ENCODE measurements at places on chromosomes 4 and X. TPM values are rescaled to one million over a fixed set of nuclear protein-coding genes. Genes with fewer than 3 reads are reported as not detected.

The REPS2 gene
- 0.50 TPM for total RNA-seq

The CXCL11 gene
- not detected for total RNA-seq

The NSG1 gene
- total RNA-seq: under 0.01 TPM

The USP17L19 gene
- not detected for total RNA-seq

The INTS12 gene
- total RNA-seq: 19.0 TPM

The SMIM31 gene
- total RNA-seq: not detected

The NEIL3 gene
- 4.5 TPM for total RNA-seq

The NAP1L5 gene
- total RNA-seq: 8.9 TPM

The PASD1 gene
- not detected for total RNA-seq

The FAT4 gene
- total RNA-seq: 17.8 TPM

The PTCHD1 gene
- not detected for total RNA-seq

The GALNTL6 gene
- total RNA-seq: under 0.01 TPM

The ITGB1BP2 gene
- 0.51 TPM for total RNA-seq

The NDP gene
- 5.3 TPM for total RNA-seq

The GAB1 gene
- total RNA-seq: 10.6 TPM

The TCEAL8 gene
- total RNA-seq: 100 TPM

The SLITRK4 gene
- 0.99 TPM for total RNA-seq

The ZXDA gene
- total RNA-seq: 7.4 TPM

The ERCC6L gene
- not detected for total RNA-seq

The MEPE gene
- total RNA-seq: not detected

The ADH1A gene
- total RNA-seq: not detected

The PPEF2 gene
- total RNA-seq: not detected

The H2BW2 gene
- total RNA-seq: not detected

The ATP7A gene
- total RNA-seq: 13.6 TPM

The SLC2A9 gene
- total RNA-seq: 2.3 TPM

The PNMA6F gene
- total RNA-seq: not detected

The GAK gene
- total RNA-seq: 37.2 TPM

The CSAG1 gene
- total RNA-seq: not detected

The NAP1L3 gene
- total RNA-seq: 1.3 TPM

The AWAT2 gene
- total RNA-seq: not detected

The ZNF518B gene
- total RNA-seq: 20.0 TPM

The SMARCA1 gene
- 53.3 TPM for total RNA-seq

The LRRC66 gene
- 0.51 TPM for total RNA-seq

The C4orf51 gene
- total RNA-seq: not detected

The TAF7L gene
- 0.33 TPM for total RNA-seq

The PPAT gene
- 11.8 TPM for total RNA-seq

The PROM1 gene
- total RNA-seq: 0.17 TPM

The XK gene
- 0.17 TPM for total RNA-seq

The KIAA1210 gene
- not detected for total RNA-seq

The AKAP4 gene
- not detected for total RNA-seq

The AREG gene
- 1.5 TPM for total RNA-seq

The USP26 gene
- not detected for total RNA-seq

The BEX5 gene
- not detected for total RNA-seq

The RRAGB gene
- 57.6 TPM for total RNA-seq

The TBC1D9 gene
- total RNA-seq: 25.4 TPM

The ZMAT1 gene
- 0.51 TPM for total RNA-seq

The CXCL1 gene
- 2.3 TPM for total RNA-seq

The RNF113A gene
- total RNA-seq: 20.0 TPM

The DCAF12L2 gene
- total RNA-seq: not detected

The BANK1 gene
- 0.26 TPM for total RNA-seq

The CSAG2 gene
- not detected for total RNA-seq

The TMEM150C gene
- total RNA-seq: 1.2 TPM

The GRIA3 gene
- 2.3 TPM for total RNA-seq

The MAGEE1 gene
- 1.2 TPM for total RNA-seq

The OTC gene
- not detected for total RNA-seq

The GYPE gene
- total RNA-seq: 1.3 TPM

The HTN3 gene
- not detected for total RNA-seq

The SPANXD gene
- not detected for total RNA-seq

All from fibroblast of lung (primary cell).